ENCODE measurements at places on chromosomes 11 and 22. TPM values are rescaled to one million over a fixed set of nuclear protein-coding genes. Genes with fewer than 3 reads are reported as not detected.

The MS4A7 gene
- 27.2 TPM for total RNA-seq

DNA sequence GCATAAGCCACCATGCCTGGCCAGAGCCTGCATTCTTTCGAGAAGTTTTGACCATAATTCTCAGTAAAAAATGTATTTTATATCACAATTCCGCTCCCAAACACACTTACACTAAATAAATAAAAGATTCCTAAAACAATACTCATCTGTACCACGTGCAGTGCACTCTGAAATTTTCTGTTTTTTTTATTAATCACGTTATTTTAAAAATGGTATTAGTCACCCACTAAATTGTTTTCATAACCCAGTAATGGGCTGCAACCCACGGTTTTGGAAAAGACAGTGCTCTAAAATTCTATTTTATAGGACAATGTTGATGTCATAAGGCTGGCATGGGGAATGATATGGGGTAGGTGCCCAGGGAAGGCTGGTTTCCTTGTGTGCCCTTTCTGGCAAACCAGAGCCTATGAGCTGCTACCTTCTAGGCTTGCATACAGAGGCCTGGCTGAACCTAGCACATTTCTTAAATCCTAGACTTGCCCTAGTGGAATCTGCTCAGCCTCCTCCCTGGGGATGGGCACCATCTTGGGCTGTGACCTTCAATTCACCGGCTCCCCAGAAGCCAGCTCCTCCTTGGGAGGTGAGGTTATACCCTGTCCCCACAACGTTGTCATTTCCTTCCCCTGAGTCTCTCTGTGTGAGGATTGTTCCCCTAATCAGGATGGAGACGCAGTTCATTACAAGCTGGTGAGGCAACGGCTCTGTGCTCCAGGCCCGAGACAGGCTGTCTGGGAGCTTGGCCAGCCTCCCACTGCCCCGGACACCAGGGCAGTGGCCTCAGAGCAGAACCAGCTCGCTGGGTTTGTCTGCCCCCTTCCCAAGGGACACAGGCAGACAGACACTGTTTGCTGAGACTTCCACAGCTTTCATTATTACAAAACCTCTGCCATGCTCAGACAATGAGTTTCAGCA lies 116.5 kb upstream of the NAV2 start:
- peaks cover 6% of the 10 kb centered on the region for H3K27me3 ChIP-seq
- H3K4me3 ChIP-seq: no peak overlapping the region
- no peaks in the 10 kb centered on the region for H3K4me1 ChIP-seq

The SLC29A2 gene
- total RNA-seq: 20.1 TPM

DNA sequence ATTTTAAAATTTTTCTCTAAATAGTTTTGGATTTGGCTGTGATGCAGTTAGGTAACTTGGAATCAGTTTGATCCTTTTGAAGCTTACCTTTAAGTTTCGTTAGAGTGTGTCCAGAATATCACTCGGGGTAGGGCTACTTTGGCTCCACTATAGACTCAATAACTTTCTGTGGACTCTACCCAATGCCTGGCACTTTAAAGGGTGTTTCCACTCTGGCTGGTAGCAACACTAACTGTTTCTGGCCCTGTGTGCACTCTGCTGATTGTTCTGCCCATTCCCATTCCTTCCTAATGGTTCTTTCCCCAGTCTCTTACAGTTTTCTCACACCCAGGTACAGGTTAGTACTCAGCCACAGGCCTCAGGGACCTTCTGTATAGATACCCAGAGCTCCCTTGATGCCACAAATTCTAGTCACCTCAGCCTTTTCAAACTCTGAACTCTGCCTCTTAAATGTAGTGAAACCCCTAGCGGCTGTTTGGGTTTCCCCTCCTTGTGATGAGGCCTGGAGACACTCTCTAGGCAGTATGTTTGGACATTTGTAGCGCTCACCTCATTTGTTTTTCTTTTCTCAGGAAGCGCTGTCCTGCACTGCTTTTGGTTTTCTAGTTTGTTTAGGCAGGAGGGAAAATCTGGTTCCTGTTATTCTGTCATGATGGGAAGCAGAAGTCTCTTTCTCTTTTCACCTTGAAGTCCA lies 16.8 kb downstream of the CUL5 start:
- no peak for DNase-seq
- no peaks in the 10 kb centered on the region for H3K27me3 ChIP-seq
- H3K36me3 ChIP-seq: no peaks in the 10 kb centered on the region
- no peak overlapping the region for H3K4me3 ChIP-seq

DNA sequence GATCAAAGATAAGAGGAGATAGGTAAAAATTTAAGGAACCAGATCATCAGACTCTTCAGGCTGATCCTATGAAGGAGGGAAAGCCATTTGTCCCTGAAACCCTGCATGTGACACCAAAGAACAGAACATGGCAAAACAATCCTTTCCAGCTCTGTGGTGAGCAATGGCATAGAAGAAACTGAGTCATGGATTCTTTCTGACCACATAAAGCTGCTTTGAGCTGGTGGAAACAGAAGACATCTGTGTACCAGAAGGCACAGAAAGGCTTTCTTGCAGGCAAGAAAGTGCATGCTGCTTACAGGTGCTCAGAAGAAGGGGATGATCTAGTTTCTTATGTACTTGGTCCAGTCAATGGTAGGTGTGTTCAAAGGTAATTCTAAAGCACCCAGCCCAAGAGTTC lies 45.0 kb upstream of the APOA1 start:
- no peaks in the 10 kb centered on the region for H3K36me3 ChIP-seq
- H3K4me1 ChIP-seq: no peaks in the 10 kb centered on the region
- no peak overlapping the region for H3K4me3 ChIP-seq
- H3K27me3 ChIP-seq: no peaks in the 10 kb centered on the region
- DNase-seq: no peak

The CRYBB3 gene
- total RNA-seq: not detected

The C11orf52 gene
- total RNA-seq: not detected

The SHISA8 gene
- total RNA-seq: 46.5 TPM

DNA sequence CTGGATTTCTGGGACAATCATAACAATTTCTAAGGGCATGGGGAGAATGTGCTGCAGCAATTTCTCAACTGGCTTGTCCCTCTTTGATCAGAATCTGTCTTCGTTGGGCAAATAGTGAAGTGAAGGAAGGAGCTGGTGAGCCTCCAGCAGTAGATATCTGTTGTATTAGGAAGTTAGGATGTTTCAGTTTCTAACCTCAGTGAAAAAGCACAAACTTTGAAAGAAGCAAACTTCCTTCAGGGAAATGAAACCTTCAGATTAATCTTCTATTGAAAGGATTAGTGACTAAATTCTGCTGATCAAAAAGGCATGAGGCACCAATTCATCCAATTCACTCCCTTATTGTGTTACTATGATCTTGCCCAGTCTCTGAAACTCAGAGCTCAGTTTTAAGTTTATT lies 24.3 kb downstream of the LMO2 start:
- peaks cover 26% of the 10 kb centered on the region for H3K4me1 ChIP-seq
- no peak overlapping the region for H3K27ac ChIP-seq
- H3K27me3 ChIP-seq: no peaks in the 10 kb centered on the region
- H3K4me3 ChIP-seq: no peak overlapping the region

DNA sequence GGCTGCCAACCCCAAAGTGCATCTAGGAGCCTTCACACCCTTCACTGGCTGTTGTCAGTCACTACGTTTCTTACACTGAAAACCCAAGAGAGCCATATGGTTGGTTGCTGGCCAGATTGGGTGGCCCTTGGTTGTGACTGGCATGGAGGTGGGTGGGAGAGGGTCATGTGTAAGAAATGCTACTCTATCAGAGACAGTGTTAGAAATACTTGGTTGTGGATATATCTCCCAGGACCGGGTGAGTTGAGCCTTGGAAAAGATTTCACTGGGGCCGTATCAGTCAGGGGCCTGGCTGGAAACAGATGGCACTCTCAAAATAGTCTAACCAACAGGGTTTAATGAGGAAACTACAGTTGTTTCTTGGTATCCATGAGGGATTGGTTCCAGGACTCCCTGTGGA lies 15.2 kb downstream of the ENDOD1 start:
- H3K27me3 ChIP-seq: no peaks in the 10 kb centered on the region
- no peaks in the 10 kb centered on the region for H3K36me3 ChIP-seq
- peaks cover 39% of the 10 kb centered on the region for H3K4me1 ChIP-seq
- no peak overlapping the region for H3K4me3 ChIP-seq
- DNase-seq: no peak

DNA sequence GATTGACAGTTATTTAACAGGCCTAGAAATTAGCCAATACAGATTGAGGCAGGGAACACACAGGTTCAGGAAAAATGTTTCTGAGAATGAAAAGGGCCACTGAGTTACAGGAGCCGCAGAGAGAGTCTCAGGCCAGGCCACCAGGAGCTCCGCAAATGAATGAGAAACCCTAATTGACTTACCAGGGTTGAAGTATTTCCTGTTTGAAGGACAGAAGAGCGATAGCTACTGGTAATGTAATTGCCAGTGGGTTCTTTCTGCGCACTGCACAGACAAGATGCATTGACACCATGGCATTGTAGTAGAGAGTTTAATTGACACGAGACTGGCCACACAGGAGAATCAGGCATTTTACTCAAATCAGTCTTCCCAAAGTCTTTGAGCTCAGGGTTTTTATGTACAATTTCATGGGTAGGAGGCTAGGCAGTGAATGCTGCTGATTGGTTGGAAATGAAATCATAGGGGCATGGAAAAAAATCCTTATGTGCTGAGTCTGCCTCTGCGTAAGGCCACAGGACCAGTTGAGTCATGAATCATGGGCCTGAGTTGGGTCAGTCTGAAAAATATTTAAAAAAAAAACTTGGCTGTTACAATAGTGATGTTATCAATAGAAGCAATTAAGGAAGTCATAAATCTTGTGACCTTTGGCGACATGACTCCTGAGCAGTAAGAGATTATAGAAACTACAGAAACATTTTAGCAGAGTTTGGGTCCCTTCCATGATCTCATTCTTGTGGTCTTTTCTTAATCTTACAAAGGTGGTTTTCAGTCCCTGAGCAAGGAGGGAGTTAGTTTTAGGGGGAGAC lies 203.8 kb downstream of the CASP12 start:
- H3K27me3 ChIP-seq: no peaks in the 10 kb centered on the region
- no peak for DNase-seq
- no peak overlapping the region for H3K27ac ChIP-seq
